ENCODE measurements at places on chromosomes 5 and 9.
A peak's percentile ranks its signal among the peaks of the same experiment; 100 is the strongest.

- peak; percentile 42 for DNase-seq
These were observed 35.6 kb upstream of the ADAMTS16 start for GRCh38 chr5:5104550-5104949.

DNA sequence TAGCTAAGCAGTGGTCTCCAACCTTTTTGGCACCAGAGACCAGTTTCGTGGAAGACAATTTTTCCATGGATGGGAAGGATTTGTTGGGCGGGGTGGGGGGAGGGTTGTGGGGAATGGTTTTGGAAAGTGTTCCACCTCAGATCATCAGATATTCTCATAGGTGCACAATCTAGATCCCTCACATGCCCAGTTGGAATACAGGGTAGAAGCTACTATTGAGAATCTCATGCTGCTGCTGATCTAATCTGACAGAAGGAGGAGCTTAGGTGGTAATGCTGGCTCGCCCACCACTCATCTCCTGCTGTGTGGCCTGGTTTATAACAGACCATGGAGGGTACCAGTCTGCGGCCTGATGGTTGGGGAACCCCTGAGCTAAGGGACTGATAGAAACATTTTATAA, 662.7 kb upstream of the RGMB start:
- DNase-seq, result no peak

GRCh38 chr5:68415177-68416085, 199.9 kb downstream of the PIK3R1 start:
- DNase-seq, result no peak

- peak; percentile 45 for DNase-seq
These were observed 124.1 kb upstream of the KCNN2 start for GRCh38 chr5:114237766-114238165.

DNA sequence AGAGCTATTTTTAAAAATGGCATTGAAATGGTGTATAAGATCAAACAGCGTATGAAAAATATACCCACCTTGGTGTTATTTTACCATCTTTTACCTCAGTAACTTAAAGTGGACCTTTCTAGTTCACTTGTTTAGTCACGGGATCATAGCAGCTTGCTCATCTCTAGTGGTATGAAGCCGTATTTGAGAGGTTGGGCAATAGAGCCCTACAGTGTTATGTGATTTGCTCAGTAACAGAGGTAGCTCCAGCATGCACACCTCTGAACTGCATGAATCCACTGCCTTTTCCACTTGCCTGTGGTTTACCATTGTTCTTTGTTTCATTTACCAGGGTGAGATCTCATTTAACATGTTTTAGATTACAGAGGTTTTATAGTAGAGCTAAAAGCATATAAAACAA, 134.4 kb downstream of the ATG10 start:
- peak; percentile 73 for DNase-seq

DNA sequence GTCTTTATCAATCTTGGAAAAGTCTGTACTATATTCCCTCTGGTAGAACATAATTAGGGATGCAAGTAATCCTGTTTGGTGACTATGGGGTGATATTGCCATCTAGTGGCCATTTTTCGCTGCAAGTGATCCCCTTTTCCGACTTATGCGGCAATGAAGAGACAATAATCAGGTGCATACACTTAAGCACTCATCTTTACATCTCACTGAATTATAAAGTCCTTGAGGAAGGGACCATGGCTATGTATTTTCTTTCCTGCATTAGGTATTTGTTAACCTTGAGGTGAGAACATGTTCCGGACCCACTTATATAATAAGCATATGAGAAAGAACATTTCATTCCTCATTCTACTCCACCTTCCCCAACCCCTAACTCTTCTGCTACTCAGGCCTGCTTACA, 19.6 kb upstream of the LIX1 start:
- DNase-seq, result peak; percentile 79

DNA sequence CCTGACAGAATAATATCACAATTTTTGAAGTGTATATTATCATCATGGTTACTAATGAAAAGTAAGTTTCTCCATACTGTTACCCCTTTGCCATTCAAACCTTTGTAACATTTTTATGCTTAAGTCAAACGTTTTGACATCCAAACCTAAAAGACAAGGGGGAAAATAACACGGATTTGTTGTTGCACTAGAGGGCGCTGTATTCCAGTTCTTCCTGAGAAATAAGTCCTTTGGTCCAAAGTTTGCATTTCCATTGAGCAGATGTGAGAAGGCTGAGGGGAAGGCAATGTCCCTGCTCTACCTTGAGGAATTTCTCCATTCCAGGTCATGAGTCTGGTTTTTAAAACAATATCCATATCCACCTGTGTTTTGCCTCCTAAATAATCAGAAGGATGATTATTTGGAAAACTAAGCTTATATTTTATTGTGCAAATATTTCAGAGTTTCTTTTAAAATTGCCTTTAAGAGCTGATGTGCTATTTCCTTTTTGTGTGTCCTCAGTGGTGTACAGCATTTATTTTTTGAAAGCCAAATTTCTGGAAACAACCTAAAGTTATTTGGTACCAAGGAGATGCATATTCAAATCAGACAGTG, 9.7 kb downstream of the LECT2 start:
- DNase-seq, result peak; percentile 80

DNA sequence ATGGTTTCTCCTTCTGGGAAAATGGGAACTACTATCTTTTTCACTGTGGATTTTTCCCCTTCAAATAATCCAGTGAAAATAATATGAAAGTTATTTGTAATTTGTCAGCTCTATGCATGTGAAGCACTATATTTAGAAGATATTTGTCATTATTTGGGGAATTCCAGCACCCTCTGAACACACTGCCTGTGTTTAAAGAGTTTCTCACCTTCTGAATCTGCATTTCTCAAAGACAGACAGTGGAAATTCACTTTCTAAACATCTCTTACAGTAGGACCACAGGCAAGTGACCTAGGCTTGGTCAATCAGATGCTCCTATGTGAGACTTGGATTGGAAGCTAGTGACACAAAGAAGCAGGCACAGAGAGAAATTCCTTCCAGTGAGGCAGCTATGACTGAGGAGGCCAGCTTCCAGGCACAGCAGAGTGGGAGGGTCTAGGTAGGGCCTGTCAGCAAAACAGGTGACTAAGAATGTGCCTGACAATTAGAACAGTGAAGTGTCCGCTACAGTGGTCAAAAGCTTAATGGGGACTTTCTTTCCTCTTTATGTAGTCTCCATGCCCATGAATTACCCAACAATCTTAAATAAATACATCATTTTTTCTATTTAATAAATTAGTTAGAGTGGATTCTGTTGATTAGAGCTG, 167.2 kb downstream of the HMHB1 start:
- peak; percentile 86 for DNase-seq

- DNase-seq, result no peak
These were observed 143.8 kb upstream of the PIK3R1 start for GRCh38 chr5:68071736-68072135.

DNA sequence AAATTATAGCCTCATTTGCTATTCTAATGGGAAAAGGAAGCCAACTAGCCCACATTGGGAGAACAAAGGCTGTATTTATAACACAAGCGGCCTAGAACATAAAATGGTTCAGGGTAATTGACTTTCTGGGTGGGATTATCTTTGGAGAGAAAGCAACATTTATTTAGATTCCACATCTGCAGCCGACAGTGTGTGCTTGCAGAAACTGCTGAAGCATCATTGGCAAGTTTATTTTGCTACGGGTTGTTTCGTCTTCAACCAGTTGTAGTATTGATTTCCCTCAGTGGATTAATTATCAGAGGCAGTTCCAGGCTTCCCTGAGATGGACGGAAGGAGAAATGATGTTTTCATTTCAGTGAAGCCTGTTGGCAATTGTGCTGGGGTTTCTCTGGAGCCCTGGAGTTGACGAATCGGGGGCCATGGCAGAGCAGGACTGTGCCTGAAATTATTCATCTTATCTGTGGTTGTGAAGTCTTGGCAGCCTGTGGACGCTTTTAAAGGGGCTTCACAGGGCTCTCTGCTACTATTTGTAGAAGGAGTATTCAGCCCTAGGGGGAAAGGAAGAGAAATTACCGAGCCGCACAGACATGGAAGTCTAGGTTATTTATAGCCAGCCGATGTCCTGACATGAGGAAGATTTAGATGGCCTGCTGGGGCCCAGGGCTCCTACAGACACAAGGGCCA, 290.6 kb upstream of the IRX4 start:
- no peak for DNase-seq

- DNase-seq, result no peak
These were observed 15.3 kb downstream of the ARPC5L start for GRCh38 chr9:124877021-124877782.

DNA sequence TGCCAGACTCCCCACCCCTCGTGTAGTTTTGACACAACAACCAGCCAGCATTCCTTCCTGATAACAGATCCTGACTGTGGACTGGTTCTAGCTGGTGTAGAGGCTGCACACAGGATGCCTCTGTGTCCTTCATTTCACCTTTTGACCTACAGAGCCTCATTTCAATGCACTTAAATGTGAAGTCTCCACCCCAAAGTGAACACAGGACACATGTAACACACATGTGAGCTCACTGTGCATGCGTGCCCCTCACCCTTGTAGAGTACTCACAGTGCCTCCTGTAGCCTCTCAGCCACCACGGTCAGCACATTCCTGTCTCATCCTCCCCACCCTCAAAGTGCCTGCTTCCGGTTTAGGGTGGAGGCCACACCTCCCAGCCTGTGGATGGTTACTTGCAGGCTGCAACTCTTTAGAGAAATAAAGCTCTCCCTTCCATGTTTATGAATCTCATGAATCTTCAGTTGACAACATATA, 11.6 kb upstream of the NKD2 start:
- DNase-seq, result peak; percentile 22

DNA sequence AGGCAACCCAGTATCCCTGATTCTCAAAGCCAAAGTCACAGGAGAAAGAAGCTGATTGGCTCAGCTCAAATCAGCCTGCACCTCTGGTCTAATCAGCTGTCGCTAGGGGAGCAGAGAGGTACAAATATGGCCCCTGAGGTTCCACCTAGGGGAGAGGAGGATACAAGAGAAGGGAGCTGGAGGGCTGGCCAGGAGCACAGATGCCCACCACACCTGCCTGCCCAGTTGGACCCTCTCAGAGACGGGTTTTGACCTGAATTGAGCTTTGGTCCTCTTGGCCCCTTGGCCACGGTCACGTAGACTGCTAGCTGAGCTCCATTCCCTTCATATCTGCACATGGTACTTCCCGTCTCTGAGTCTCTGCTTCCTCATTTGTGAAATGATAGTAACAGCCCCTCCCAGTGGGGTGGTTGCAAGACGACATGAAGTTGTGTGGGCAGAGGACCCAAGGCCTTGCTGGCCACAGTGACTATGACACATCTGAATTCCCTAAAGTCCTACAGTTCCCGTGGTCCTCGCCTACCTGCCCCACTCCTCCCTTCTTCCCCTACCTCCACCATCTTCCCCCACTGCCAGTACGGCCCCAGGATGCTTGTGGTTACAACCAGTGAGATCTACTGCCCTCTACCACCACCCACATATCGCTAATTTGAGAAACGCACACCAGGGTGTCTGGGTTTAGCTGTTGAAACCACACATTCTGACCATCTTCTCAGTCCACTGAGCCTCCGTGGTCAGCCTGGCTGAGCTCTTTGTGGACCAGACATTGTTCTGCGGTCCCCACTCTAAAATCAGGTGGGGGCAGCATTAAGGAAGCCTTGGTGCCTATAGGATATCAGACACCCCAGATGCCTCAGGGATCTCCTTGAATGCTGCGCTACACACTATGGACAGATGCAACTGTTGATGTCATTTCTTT, 60.3 kb upstream of the NEK6 start:
- no peak for DNase-seq

- DNase-seq, result no peak
These were observed 169.7 kb downstream of the DTWD2 start for GRCh38 chr5:118818604-118819003.

DNA sequence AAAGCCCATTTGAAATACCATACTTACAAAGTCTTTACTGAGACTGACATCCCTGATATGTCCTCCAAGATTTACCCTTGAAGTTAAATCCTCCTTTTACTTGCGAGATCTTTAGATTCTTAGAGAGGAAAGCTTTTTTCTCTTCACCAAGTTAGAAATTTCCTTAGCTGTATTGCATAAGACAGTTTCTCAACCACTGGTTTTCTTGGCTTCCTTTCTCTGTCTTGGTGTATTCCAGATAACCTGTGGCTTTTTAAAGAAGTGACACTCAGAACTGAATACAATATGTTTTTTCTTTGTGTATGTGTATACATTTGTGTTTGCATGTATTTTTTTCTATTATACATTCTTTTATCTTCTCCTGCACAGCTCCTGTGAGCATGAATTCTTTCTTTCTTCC, 65.0 kb downstream of the SNCAIP start:
- DNase-seq, result no peak

- DNase-seq, result no peak
These were observed 461.0 kb downstream of the NR2F1-AS1 start for GRCh38 chr5:93120051-93120450.

DNA sequence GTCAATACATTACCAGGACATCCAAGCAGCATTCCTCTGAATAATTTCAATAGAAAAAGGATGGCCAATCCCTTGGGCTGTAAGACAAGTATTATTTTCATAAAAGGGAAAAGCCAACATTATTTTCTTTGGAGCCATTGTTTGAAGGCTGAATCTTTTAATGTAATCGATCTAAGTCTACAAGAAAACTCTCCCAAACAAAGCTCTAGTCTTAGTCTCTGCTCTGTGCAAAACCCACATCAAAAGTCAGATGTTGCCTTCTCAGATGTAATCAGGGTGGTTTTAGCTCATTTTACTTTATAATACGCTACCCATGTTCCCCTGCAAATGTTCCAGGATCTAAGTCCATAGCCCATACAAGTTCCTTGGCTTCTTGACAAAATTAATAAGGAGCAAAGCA, 325.6 kb downstream of the TRPM3 start:
- DNase-seq, result no peak

DNA sequence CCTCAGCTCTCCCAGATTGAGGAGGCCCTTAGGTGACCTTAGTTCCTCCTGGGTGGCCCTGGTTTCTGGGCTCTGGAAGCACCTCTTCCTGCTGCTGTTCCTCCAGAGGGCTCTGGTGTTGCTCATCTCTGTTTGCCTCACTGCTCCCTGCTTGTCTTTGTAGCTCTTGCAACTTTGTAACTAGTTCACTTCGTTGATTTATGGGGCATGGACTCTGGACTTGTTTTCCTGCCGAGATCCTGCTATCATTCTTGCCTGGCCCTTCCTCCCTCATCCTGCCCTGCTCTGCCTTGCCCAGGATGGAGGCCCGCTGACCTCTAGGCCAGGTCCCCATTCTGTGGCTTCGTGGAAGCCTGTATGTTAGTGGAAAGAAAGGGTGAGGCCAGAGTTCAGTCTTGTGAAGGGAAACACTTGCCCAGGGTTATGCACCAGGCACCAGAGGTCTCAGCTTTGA, 169.3 kb downstream of the MACROH2A1 start:
- no peak for DNase-seq

DNA sequence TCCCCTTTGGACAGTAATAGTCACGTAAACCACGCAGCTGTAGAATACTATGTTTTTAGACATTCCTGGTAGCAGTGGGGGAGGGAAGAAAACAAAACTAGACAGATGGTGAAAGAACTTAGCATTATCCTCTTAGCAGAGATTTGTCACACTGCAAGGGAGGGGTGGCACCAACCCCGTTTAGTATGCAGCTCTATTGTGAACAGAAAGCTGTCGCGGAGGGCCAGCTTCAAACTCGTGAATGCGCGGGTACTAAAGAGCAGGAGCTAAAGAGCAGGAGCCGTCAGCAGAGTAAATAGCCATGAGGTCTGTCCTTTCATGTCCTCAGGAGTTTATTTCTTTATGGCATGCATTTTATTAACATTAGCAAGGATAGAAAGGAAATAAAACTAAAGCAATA, 141.9 kb upstream of the SLC12A2 start:
- no peak for DNase-seq

Measured in kidney tubule cell (primary cell).